ENCODE measurements at places on chromosomes 5 and 9. TPM values are rescaled to one million over a fixed set of nuclear protein-coding genes. Genes with fewer than 3 reads are reported as not detected.

Gene CCNI2
- total RNA-seq: 5.8 TPM

Gene NTNG2
- total RNA-seq: 2.2 TPM

Gene FOXD4L6
- total RNA-seq: not detected

Gene TICAM2
- 2.8 TPM for total RNA-seq

Gene CPEB4
- total RNA-seq: 56.4 TPM

Gene LTC4S
- total RNA-seq: 13.7 TPM

Gene SLC4A9
- 0.13 TPM for total RNA-seq

Data from ureter (tissue), 1 donor.